ENCODE measurements at places on chromosomes 5 and 9.

GRCh38 chr5:59835800-59836199 lies 57.7 kb downstream of the PDE4D start:
- no peak for DNase-seq

GRCh38 chr5:125554355-125554754 lies 807.9 kb upstream of the ZNF608 start:
- no peak for DNase-seq

GRCh38 chr5:14896131-14896530 lies 24.6 kb upstream of the ANKH start:
- no peak for DNase-seq

DNA sequence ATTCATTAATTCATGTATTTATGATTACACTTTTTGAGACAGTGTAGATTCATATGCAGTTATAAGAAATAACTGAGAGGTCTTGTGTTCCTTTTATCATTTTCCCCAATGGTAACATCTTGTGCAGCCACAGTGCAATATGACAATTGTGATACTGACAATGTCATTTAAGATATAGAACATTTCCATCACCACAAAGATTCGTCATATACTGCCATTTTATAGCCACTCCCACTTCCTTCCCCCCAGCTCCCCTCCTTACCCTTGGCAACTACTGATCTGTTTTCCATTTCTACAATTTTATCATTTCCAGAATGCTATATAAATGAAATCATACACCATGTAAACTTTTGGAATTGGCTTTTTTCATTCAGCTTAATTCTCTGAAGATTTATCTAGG lies 53.8 kb downstream of the NR2F1 start:
- no peak for DNase-seq

- peak; percentile 43 for DNase-seq
Measured at GRCh38 chr9:89022902-89023301, 31.6 kb downstream of the S1PR3 start.

GRCh38 chr9:130680836-130681768 lies 12.5 kb upstream of the EXOSC2 start:
- no peak for DNase-seq

DNA sequence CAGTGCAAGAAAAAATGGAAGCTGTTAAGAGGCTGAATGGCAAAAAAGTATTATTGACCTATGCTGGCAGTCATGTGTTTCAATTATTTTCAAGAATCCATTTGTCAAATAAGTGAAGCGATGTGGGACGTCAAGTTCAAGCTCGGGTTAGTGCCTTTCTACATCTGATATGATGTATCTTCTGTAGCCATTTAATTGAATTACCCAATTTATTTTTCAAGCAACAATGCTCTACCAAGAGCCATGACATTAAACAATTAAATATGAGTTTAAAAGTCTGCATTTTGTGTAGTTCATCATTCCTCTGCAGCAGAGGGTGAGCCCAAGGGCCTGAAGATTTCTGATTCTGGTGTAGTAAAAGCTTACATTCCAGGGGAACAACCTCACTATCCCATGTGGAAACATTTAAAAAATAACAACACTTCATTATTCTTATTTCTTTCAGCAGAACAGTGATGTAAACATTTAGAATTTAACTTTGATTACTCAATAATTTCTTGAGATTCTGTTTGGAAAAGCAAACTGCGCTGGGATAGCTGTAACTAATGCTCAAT lies 619.7 kb upstream of the ARRDC3 start:
- peak; percentile 3 for DNase-seq

DNA sequence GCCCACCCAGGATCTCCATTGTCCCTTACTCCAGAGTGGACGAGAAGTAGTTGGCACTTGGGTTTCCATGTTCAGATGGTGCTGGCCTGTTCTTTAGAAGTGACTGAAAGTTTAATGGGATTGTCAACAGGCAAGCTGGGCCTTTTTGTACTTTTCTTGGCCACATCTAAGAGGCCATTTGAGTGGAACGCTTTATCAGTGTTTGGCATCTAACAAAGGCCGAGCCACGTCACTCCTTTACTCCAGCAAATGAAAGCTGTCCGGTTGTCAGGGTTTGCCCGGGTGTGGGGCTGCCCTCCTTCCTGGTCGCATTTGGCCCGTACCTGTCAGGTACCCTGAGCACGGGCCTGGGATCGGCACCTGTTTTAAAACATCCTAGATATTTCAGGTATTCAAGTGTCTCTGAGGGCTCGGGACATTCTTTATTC lies 71.5 kb downstream of the RCL1 start:
- DNase-seq, result no peak

- no peak for DNase-seq
Measured at GRCh38 chr9:81344366-81344765, 345.0 kb downstream of the TLE1 start.

DNA sequence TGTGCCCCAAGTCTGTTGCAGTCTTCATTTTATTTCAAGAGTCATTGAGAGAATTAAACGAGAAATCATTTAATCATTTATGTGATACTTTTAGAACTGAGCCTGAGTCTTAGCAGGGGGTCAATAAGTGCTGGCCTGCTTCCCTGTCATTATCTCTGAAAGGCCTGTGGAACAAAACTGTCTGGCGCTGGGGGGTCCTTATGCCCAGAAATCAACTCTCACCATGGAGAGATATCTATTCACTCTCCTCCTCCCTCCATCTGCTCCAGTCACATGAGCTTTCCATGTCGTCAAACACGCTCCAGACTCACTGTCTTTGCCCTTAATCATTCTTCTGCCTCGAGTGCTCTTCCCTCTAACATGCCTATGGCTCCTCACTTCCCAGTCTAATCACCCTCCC lies 136.8 kb downstream of the ESM1 start:
- no peak for DNase-seq

DNA sequence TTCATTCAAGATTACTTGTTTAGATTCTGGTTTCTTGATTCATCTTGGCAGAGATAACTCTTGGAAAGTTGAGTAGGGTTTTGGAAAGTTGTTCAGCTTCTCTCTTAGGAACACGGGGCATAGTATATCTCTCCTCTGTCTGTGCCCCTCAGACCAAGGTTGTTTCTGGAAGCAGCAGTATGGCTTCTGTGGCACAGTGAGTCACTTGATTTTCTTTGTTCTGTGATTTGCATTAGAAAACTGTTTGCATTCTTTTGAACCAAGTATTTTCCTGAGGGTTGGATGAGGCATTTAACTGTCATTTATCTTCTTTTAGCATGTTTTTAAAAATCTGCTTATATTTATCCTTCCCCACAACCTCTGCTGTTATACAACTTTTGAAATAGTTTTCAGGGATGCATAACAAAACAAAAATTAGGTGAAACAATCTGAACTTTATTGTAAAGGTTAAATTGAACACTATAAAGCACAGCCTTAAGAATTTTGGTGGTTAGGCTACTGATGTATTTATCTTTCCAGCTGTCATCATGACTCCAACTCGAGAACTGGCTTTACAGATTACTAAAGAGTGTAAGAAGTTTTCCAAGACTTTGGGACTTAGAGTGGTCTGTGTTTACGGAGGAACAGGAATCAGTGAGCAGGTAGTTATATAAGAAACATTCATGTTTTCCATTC lies 26.5 kb downstream of the DDX46 start:
- DNase-seq, result peak; percentile 63

- no peak for DNase-seq
Measured at GRCh38 chr5:180540050-180540694, 46.0 kb downstream of the CNOT6 start.

- DNase-seq, result no peak
Measured at GRCh38 chr5:6840136-6840793, 127.0 kb downstream of the TENT4A start.

DNA sequence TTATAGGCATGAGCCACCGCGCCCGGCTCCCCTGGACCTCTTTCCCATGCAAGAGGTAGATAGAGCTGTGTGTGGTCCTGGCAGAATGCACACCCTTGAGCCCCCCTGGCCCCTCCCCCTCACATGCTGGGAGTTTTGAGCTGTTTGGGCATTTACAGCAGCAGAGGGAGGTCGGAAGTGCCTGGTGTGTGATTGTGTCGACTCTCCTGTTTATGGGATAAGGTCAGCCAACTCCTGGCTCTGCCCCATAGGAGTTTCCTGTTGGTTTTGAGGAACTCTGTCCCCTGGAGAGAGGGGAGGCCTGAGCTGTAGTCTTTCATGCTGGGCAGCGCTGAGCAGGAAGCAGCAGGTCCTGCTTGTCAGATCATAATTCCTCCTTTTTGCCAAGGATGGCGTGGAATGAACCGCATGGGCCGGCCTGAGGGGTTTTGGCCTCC lies 6.0 kb downstream of the LRRC8A start:
- no peak for DNase-seq

- no peak for DNase-seq
Measured at GRCh38 chr5:141969783-141970771, 1.2 kb downstream of the RNF14 start.

DNA sequence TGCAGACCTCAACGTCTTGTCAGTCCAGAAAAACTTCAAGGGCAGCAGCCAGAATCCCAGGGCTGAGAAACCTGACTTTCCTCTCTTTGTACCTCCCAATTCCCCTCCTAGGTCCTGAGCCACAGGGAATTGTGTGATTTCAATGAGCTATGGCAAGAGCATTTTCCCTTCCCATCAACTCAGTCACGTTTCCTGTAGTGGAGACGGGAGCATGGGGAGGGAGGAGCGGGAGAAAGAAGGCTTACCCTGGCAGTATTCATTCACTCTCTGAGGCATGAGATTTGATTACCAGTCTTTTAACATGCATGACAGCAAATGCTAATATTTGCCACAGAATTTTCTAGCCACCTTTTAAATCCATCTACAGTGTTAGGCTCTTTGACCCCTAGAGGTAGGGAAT lies 109.4 kb upstream of the TBCA start:
- DNase-seq, result no peak

- DNase-seq, result no peak
Measured at GRCh38 chr5:178209334-178210072, 5.2 kb downstream of the HNRNPAB start.
